CD8-positive, alpha-beta memory T cell (primary cell): ENCODE measurements at places on chromosomes 2 and 18. TPM values are rescaled to one million over a fixed set of nuclear protein-coding genes. Genes with fewer than 3 reads are reported as not detected.

The CERKL gene
- total RNA-seq = not detected

The SCN3A gene
- not detected for total RNA-seq

The SKOR2 gene
- not detected for total RNA-seq

The FAM168B gene
- total RNA-seq = 93.1 TPM

The PSD4 gene
- total RNA-seq = 192 TPM

The MYL12B gene
- 252 TPM for total RNA-seq

The SAG gene
- not detected for total RNA-seq

The MYO7B gene
- total RNA-seq = not detected

The CXCR2 gene
- total RNA-seq = not detected

The LTBP1 gene
- not detected for total RNA-seq

The POTEC gene
- total RNA-seq = not detected

DNA sequence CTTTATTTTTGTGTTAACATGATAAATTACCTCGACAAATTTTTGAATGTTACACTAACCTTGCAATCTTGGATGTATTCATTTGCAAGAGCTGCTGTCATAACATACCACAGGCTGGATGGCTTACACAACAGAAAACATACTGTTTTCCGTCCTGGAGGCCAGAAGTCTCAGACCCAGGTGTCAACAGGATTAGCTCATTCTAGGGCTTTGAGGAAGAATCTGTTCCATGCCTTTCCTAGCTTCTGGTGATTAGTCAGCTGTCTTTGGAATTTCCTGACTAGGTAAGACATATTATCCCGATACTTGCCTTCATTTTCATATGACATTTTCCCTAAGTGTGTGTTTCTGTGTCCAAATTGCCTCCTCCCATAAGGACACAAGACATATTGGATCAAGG lies 188.6 kb upstream of the CDH19 start:
- DNase-seq = no peak

DNA sequence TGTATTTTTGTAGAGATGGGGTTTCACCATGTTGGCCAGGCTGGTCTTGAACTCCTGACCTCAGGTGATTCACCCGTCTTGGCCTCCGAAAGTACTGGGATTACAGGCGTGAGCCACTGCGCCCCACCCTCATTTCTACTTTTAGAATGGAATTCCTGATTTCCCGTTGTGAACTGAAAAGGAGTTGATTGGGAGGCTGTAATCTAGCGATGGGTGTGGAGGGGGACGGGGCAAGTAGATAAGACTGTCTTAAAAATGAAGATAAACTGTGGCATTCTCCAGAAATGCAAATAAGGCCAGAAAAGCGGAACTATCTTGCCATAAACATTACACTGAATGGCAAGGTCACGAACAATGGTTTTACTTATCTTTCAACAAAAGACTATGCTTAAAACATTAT lies 135.4 kb downstream of the TRIB2 start:
- no peak for DNase-seq

DNA sequence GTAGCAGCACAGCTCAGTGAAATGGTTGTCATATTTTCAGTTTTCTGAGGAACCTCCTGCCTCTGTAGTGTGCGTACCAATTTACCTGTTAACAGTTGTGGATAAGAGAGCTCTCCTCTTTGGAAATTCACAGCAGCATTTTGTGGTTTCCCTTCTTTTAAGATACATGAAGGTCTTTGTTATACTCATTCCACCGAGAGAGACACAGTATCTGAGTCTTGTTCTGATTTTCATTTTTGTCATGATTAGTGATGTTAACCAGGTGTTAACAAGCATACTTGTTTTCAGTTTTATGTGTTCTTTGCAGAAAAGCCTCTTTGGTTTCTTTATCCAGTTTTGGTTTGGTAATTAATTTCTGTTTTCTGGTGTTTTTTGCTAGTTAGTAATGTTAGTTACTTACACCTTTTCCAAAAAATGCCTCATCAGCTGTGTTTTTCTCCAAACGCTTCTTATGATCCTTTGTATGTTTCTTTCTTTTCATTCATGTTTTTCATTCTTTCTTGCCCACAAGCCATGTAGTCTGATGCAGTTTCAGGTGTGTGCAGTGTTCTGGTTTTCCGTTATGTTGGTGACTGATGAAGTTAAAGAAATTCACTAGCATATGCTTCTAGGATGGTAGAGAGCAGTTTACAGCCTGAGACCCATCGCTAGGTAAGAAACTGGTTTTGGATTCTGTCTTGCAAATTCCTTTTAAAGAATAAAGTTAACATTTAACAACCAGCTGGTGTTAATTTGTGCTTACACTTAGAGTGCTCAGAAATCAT lies 30.1 kb downstream of the CCDC74A start:
- no peak for DNase-seq

DNA sequence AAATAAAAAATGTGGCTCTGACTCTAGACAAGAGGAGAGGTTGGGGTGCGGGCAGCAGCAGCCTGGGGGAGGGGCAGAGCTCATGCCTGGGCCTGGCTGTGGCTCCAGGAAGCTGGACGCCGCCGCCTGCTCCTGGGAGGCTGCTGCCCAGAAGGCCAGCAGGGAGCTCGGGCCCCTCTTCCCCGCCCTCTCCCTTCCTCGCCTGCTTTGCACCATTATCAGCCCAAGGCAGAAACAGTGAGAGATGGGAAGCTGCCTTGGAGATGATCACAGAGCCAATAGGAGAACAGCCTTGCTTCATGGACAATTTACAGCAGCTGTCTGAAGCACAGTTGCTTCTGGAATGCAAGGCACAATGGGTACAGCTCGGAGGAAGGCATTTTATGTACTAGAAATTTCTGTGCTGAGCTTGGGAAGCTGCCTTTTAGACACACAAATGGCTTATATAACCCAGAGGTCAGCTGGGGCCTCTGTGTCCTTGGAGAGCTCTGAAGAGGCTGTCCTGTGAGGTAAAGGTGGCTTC lies 55.3 kb upstream of the AFF3 start:
- DNase-seq = no peak

- no peak for DNase-seq
These were observed 58.2 kb downstream of the ADI1 start for GRCh38 chr2:3460831-3461800.

- DNase-seq = peak; percentile 90
These were observed 683 bp downstream of the STK39 start for GRCh38 chr2:168246483-168247340.

GRCh38 chr2:66682476-66682875 lies 247.6 kb downstream of the MEIS1 start:
- no peak for DNase-seq

DNA sequence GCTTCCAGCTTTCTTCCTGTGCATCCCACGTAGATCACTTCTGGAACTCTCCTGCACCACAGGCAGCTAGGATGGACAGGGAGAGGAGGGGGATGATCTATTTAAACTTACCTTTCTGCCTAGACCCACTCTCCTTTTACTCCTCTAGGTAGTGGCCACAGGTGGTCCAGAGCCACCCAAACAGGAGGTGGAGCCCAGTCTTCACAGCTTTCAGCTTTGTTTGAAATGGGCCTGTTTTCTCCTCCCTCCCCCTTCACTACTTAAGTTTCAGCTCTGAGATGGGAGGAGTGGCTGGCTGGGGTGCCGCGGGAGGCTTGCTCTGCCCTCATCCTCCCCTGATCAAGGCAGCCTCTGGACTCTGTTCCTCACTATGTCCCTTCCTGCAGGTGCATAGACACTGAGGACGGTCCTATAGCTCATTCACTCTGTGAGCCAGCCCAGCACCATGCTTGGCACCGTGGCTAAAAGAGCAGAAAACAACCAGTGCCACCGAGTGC lies 12.6 kb upstream of the CELF4 start:
- no peak for DNase-seq

GRCh38 chr2:18517386-18517785 lies 43.1 kb downstream of the RDH14 start:
- DNase-seq = no peak

GRCh38 chr2:206518997-206519396 lies 75.7 kb downstream of the ADAM23 start:
- DNase-seq = no peak

- no peak for DNase-seq
These were observed 26.4 kb upstream of the ATRAID start for GRCh38 chr2:27185331-27186026.

GRCh38 chr2:231146665-231147064 lies 21.8 kb upstream of the HTR2B start:
- no peak for DNase-seq
